Smooth muscle cell of the pulmonary artery (primary cell): ENCODE measurements at places on chromosomes 2 and 18. TPM values are rescaled to one million over a fixed set of nuclear protein-coding genes. Genes with fewer than 3 reads are reported as not detected.

The CYBRD1 gene
- 265 and 312 TPM in 2 replicates for total RNA-seq

The TMSB10 gene
- total RNA-seq: 6,105 and 8,586 TPM in 2 replicates

The MAP3K19 gene
- total RNA-seq: not detected in 2 replicates

The MALL gene
- total RNA-seq: 47.8 and 48.5 TPM in 2 replicates

The C1QL2 gene
- not detected in 2 replicates for total RNA-seq

The TXNDC2 gene
- total RNA-seq: not detected in 2 replicates

The ASXL3 gene
- under 0.01 and 0.78 TPM in 2 replicates for total RNA-seq

The HOXD13 gene
- total RNA-seq: not detected in 2 replicates

The MC4R gene
- not detected in 2 replicates for total RNA-seq

The UGT1A3 gene
- total RNA-seq: not detected in 2 replicates

The NEU2 gene
- not detected in 2 replicates for total RNA-seq

The ANKRD39 gene
- total RNA-seq: 5.5 and 5.9 TPM in 2 replicates

The TBR1 gene
- total RNA-seq: 0.03 TPM in 1 of 2 replicates, not detected in the other

The TTC21B gene
- 25.7 and 35.3 TPM in 2 replicates for total RNA-seq

The BOLL gene
- total RNA-seq: not detected in 2 replicates

The KIF1A gene
- 0.07 and 0.33 TPM in 2 replicates for total RNA-seq

The SOX11 gene
- 0.03 and 0.52 TPM in 2 replicates for total RNA-seq

The CHRNG gene
- not detected in 2 replicates for total RNA-seq

The SERPINB10 gene
- not detected in 2 replicates for total RNA-seq

The GALNT14 gene
- total RNA-seq: 0.52 and 5.3 TPM in 2 replicates

The USP14 gene
- 45.9 and 54.2 TPM in 2 replicates for total RNA-seq

The LYPD6 gene
- 0.07 TPM in 1 of 2 replicates, not detected in the other for total RNA-seq
